ENCODE measurements at places on chromosomes 6 and 20.
A peak's percentile ranks its signal among the peaks of the same experiment; 100 is the strongest.

DNA sequence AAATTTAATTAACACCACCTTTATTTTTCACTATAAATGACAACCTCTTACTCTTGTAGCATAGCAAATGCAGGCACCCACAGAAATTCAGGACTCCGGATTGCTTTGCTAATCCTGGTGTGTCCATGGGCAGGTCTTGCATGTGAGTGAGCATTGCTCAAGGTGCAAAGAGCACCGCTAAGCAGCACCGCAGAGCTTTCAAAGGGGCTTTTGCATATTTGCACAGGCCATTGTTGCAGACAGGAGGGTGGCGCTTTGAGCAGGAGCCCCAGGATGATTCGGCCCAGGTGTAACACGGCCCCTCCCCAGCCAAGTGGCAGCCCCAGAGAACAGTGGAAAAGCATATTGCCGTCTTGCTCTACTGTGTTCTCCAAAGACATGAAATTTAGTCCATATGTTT is 293.2 kb downstream of the NRN1 start:
- DNase-seq, result no peak

- DNase-seq, result no peak
Observed at GRCh38 chr6:169139179-169139971, 114.3 kb downstream of the THBS2 start.

GRCh38 chr20:32017711-32018251 is 7.5 kb downstream of the CCM2L start:
- DNase-seq, result peak; percentile 43

DNA sequence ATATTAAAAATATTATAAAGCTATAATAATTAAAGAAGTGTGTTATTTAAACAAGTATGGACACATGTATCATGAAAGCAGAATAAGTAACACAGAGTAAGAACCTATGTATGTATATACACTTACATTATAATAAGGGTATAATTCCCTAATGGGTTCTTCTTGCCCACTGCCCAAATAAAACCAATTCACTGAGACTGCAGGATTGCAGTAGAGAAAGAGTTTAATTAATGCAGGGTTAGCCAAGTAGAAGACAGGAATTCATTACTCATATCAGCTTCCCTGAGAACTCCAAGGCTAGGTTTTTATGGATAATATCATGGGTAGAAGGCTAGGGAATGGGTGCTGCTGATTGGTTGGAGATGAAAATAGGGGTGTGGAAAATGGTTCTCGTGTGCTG is 53.8 kb upstream of the SAMD3 start:
- DNase-seq, result no peak

DNA sequence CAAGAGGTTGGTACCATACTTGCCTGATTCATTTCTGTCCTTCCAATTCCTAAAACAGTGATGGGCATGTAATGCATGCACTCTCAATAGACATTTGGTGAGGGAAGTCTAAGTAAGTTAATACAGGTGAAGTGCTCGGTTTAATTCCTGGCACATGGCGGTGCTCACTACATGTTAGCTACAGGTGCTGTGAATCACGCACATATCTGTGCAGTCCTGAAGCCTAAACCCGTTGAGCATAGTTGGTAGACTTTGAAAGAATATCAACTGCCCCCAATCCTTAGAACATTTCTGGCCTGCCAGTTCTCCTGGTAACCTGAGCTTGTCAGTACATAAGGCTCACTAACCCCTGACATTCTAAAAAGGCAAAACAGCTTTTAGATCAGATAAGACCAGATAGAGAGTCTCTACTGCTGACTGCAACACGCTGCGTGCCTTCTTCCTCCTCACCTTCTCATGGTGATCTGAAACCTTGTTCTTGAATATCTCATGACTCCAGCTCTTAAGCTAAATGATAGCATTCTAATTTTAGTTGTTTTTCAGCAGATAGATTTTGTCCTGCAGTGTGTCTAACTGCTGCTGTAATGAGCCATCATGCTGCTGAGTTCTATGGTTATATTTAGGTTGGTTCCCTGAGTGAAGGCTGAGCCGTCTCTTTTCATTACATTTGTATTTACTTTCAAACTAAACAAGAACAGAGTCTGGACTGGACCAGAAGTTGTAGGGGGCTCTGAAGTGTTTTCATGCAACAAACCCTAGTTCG is 328.5 kb upstream of the QKI start:
- DNase-seq, result no peak

- no peak for DNase-seq
Observed at GRCh38 chr6:84332139-84333034, 104.9 kb upstream of the CEP162 start.

- no peak for DNase-seq
Observed at GRCh38 chr6:134949927-134950326, at the start of gene ALDH8A1. TSS of gene ALDH8A1 (minus strand) at chr6:134950101. CDS start at chr6:134950053, 48 bp downstream.

- DNase-seq, result no peak
Observed at GRCh38 chr6:105097288-105097687, 82.5 kb downstream of the POPDC3 start.

DNA sequence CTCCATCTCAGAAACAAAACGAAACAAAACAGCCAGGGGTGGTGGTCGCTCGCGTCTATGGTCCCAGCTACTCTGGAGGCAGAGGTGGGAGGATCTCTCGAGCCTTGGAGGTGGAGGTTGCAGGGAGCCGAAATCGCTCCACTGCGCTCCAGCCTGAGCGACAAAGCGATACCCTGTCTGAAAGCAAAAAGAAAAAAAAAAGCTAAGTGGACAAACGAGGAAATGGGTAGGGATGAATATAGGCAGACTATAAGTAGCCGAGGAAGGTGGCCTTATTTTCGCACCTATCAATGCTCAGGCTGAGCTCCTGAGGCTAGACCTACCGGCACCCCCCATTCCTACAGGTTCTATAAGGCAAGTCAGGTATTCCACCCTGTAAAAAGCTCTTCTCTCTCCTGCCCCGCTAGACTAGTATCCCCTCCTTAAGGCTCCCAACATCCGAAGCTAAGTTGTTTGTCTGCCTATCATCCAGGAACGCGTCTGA is 650 bp upstream of the CASP8AP2 start:
- DNase-seq, result no peak

DNA sequence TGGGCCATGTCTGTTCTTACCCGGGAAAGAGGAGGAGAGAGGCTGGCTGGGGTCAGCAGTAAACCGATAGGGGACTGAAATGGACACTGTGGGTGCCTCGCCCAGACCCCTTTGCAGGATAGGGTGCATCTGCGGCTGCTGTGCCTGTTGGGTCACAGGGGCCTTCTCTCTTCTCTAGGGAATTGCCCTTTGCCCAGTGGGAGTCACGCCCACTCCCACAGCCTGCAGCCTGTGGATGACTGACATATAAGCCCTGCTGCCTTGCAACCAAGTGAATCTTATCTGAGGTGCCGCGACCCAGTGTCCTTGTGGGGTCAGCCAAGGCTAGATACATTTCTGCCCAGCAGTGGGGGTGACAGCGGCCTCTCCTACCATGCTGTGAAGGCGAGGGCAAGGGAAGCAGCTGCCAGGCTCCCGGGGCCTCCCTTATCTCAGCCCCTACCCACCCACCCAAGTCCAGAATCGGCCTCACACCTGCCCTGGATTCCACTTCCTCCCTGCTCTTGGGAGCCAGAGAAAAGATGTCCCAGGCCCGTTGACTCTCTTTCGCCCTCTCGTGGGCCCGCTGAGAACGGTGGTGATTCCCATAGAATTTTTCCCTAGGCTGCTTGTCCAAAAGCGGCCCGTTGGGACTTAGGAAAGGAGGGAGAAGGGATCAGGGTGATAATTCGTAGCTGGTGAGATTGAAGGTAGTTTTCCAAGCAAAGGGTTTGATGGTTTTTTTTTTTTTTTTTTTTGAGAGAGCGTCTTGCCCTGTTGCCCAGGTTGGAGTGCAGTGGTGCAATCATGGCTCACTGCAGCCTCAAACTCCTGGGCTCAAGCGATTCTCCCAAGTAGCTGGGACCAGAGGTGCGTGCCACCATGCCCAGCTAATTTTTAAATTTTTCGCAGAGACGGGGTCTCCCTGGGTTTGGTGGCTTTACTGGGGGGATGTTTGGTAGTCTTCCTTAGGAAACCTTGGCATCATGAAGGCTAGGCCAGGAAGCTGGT is 76.4 kb upstream of the RNF24 start:
- DNase-seq, result peak; percentile 41

- DNase-seq, result no peak
Observed at GRCh38 chr6:151431337-151431736, 20.6 kb downstream of the RMND1 start.

DNA sequence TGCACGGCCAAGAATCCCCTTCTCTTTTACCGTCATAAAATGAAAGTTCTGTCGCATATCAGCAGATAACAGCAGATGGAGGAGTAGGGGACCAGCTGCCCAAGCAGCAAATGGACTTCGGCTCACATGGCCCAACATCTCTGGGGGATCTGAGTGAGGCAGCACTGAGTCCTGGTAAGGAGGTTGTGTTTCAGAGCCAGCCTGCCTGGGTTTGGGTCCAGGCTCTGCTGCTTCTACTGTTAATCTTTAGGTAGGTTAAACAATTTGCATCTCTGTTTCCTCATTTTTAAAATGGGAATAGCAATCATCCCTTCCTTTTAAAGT is 193.6 kb downstream of the DOK5 start:
- DNase-seq, result no peak

All from CD4-positive, alpha-beta T cell treated with Interleukin-2 at 100 ng/mL for 4 hours (primary cell).